ENCODE measurements at places on chromosomes 16 and 17.

DNA sequence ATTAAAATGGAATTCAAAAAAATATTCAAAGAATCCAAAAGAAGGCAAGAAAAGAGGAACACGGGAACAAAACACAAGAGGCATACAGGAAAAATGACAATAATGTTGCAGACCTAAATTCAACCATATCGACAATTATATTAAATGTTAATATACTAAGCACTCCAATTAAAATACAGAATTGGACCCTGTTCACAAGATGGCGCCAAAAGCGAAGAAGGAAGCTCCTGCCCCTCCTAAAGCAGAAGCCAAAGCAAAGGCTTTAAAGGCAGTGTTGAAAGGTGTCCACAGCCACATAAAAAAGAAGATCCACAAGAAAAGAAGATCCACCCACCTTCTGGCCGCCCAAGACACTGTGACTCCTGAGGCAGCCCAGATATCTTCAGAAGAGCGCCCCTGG is 6.3 kb upstream of the XAF1 start:
- no peak for DNase-seq

DNA sequence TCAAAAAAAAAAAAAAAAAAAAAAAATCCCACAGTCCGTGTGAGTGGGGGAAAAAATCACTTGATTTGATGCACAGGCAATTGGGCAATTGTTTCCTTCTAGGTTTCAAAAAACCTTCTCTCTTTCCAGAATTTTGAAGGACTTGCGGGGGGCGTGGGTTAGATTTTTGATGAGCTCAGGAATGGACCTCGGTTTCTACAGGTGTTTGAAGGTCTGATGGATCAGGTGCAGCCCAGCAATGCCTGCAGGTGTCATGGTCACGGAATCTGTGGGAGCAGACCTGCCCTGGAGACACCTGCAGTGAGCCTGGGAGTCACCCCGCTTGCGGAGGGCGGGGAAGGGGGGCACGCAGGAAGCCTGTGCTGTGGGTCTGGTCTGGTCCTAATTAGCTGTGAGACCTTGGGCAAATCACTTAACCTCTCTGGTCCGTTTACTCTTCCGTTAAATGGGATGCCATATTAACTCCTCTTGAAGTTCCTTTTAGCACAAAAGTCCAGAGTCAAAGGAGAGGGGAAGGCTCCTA is 174.2 kb downstream of the IRF8 start:
- DNase-seq = no peak

GRCh38 chr17:8375738-8376259 is 705 bp downstream of the KRABD2 start:
- DNase-seq = no peak

DNA sequence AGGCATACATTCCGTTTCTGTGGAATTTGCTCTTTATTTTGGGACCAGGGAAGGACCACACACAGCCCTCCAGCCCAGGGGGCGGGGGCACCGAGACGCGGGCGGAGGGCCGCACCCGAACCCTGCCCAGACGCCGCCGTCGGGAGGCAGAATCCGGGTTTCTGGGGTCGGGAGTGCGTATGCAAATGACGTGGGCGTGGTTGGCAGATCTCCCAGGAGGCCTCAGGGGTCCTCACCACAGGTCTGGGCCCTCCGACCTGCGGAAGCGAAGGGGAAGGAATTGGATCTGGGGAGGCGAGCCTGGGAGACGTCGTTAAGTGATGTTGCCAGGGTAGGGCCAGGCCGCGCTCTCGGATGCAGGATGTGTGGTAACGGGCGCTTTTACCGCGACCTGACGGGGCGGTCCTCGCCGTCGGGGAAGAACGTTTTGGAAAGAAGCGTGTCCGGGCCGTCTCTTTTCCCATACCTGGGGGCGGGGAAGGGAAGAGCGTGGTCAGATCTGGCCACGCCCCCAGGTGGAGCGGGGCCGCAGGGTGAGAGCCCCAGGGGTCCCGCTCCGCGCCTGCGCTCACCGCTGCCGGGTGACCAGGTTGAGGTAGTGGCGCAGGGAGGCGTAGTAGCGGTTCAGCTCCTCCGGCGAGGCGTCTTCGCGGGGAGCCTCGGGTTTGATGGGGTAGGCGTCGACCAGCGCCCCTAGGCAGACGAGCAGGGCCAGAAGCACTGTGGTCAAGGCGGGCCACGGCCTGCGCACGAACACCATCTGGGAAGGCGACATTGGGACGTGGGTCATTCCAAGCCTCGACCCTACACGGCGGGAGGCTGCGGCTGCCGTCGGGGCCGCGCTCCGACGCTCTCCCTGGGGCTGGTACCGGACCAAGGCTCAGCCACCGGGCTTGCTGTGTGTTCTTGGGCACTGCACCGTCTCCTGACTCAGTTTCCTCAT is 745 bp downstream of the PYY start:
- DNase-seq = no peak

GRCh38 chr16:84614968-84615813 is 2.7 kb downstream of the COTL1 start:
- DNase-seq = no peak

GRCh38 chr17:2545393-2545792 is 33.7 kb upstream of the METTL16 start:
- DNase-seq = no peak

DNA sequence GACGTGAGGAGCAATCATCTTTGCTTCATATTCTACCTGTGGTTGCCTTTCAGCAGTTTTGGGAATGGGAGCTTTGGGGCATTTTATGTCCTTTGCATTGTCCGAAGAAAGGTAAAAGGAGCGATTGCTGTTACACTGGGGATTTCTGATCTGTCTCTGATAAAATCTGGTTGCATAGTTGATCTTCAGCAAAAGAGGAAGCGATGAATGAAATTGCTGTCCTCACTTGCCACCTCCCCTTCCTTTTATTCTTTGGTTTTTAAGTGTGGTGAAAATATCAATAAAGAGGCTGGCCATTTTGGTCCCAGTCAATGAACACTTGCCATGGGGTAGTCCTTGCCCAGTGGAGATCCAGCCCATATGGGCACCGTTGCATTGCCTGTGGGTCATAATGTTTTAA is 236.8 kb downstream of the MSI2 start:
- DNase-seq = no peak

- no peak for DNase-seq
Observed at GRCh38 chr17:81331527-81332043, 36.5 kb upstream of the SLC38A10 start.

GRCh38 chr17:83034525-83034924 is 44.9 kb upstream of the METRNL start:
- DNase-seq = no peak

- DNase-seq = no peak
Observed at GRCh38 chr16:27379919-27380318, 22.1 kb upstream of the IL21R start.

Measured in NCI-H187 treated with DMSO at 0.1 percent for 48 hours (cell line).